ENCODE measurements at places on chromosomes 7 and 10.
A peak's percentile ranks its signal among the peaks of the same experiment; 100 is the strongest.

DNA sequence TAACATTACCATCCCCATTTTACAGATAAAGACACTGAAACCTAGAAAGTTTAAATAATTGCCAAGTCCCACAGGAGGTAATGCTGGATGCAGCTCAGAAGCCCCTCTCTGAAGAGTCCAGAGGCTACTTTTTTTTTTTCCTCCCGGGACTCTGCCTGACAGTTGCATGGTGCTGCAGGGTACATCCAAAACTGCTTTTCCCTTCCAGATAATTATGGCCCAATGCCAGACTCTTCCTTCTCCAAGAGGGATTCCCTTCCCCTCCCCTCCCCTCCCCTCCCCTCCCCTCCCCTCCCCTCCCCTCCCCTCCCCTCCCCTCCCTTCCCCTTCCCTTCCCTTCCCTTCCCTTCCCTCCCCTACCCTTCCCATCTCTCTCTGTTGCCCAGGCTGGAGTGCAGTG, 122.9 kb downstream of the LSMEM1 start:
- DNase-seq, result no peak

DNA sequence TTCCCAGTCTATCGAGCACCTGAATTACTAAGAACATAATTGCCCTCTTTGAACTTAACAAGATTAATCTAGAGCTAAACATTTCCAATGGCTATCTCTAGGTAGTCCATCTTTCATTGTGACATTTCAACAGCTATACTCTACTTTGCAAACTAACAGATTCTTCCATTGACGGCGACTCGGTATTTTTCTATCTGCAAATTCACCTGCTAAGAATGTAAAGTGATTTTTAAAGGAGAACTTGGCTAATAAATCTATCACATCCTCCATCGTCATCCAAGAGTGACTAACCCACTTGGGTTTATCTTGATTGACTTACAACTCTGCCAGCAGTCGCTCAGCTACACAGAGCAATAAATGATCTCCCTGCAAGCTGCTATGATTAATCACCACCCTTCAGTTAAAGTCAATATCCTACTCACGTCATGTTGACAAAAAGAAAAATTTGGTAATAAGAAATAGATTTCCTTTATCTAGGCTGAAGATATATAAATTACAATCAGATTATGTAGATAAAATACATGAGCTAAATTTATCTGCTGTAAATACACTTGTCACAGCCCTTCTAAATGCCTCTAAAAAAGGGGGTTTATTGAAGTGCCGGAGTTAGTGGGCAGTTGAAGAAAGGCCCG, 99.5 kb downstream of the SFMBT2 start:
- DNase-seq, result no peak

GRCh38 chr7:96377399-96377798, 55.5 kb upstream of the SLC25A13 start:
- no peak for DNase-seq

DNA sequence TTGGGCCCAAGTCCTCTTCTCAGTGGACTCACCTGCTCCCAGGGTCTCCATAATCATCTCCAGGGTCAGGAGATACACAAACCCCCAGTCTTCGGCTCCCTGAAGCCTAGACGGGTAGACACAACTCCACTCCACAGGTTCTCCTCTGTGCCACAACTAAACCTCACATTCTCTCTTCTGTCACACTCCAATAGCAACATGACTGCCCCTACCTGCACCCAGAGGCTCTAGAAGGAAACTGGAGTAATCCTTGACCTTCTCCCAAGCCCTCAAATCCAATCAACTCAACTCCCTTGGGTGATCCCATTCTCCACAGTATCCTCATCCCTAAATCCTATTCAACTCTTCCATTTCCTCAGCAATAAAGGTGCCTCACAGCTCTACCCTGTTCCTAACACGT, 16.2 kb downstream of the HNRNPF start:
- DNase-seq, result no peak

DNA sequence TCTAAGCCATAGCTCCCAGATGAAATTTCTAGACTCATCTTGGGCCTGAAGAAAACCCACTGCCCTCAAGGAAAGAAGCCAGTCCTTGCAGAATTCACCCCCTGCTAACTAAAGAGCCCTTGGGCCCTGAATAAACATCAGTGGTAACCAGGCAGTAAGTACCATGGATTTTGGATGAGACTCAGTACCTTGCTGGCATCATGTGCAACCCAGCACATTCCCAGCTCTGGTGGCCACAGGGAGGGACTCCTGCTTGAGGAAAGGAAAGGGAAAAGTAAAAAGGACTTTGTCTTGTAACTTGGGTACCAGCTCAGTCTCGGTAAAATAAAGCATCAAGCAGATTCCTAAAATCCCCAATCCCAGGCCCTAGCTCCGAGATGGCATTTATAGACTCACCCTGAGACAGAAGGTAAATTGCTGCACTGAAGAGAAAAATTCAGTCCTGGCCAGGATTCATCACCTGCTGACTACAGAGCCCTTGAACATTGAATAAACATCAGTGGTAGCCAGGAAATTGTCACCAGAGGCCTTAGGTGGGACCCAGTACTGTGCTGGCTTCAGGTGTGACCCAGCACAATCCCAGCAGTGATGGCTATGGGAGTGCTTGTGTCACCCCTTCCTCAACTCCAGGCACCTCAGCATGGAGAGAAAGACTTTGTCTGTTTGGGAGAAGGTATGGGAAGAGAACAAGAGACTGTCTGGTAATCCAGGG, 31.2 kb upstream of the SFTPD start:
- no peak for DNase-seq

DNA sequence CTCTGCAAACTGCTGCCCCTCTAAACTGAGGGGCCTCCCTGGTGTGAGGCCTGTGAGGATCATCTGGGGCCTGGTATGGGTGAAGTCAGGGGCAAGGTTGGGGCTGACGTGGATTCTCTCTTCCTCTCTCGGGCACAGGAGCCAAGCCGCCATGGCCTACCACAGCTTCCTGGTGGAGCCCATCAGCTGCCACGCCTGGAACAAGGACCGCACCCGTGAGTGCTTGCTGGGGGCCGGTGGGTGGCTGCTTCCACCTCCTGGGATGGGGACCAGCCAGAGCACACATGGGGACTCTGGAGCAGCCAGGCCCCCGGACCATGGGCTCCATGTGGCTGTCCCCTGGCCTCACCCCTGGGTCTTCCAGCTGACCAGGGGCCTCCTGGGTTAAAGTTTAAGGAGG, 11.0 kb downstream of the ARPC1B start:
- no peak for DNase-seq

DNA sequence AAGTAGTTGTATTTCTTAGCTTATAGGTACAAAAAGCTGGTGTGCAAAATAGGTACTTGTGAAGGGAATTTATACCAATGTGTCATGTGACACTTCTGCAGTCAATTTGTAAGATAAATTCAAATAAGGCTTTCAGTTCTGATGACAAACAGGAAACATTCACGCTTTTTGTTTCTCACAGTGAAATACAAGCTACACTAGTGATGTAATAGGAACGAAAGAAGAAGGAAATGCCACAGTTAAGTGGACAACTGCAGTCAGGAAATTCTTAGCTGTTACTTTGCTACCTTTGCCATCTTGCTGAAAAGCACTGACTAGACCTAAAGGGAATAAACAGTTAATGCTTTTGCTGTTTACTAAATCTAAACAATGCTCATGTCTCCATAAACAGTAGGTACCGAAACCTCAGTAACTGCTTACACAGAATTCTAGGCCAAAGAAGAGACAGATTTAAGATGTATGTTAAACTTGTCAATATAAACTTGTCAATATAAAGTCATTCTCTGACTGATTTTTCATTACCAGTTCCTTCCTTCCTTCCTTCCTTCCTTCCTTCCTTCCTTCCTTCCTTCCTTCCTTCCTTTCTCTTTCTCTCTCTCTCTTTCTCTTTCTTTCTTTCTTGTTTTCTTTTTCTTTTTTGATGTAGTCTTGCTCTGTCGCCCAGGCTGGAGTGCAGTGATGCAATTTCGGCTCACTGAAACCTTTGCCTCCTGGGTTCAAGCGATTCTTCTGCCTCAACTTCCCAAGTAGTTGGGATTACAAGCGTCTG, 10.1 kb downstream of the OTUD1 start:
- no peak for DNase-seq

DNA sequence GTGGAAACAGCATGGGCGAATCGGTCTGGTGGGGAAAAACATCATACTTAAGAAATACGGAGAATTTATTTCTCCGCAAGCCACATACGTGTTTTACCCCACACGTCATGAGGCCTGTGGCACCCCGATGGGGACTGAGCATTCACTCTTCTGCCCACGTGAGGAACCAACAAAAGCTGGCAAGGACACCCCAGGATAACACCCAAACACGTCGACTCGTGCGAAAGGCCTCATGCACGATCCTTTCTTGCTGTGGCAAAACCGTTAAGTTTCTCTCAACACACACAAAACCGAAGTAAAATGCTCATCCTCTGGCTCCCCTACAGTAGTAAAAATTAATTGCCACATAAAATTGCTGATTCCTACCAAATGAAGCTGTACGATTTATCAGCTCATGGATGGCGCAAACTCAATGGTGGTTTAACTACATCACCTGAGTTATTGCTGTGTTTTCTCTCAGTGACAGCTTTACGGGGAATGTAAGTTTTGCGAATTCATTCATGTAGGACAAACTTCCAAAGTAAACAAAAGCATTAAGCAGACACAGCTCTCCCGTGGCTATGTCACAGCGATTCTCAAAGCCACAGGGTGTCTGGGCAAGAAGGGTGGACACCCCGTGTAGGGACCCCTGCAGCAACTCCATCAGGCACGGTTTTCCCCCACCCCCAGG, 97.0 kb downstream of the CTBP2 start:
- DNase-seq, result no peak

DNA sequence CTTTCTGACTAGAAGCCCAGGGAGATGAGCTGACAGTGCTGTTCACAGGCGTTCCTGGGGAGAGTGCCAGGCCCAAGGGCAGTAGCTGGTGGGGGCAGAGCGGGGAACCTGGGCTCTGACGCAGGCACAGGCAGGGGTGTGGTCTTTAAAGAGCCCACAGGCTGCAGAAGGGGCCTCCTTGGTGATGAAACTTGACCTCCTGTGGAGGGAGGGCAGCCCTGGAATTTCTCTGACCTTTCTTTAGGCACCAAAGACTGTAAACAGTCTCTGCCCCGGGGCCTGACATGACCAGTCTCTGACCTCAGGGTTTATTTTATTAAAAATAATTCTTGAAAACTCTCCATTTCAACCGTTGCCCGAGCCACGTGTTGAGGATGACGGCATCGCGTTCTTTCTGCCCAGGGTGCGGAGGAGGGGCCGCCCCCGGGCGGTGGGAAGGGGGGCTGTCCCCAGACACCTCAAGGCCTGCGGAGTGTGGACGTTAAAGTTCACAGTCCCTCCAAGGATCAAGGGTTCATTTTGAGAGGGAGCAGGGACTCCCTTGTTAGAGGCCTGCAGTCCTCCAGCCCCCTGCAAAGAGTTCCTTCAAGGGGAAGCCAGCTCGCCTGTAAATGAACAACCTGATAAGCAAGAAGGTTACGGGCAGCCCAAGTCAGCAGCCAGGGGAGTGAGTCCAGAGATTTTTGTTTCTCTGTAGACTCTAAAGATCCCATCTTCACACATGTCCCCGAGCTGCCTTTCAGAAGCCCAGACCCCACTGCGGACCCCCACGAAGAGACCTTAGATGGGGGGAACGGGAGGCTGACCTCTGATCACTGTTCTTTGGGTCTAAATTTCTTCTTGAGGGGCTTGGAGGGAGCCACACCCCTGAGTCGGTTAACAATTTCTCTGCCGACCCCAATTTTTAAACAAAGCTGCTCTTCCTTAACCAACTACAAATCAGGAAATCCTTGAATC, 128.9 kb downstream of the VIPR2 start:
- DNase-seq, result no peak

DNA sequence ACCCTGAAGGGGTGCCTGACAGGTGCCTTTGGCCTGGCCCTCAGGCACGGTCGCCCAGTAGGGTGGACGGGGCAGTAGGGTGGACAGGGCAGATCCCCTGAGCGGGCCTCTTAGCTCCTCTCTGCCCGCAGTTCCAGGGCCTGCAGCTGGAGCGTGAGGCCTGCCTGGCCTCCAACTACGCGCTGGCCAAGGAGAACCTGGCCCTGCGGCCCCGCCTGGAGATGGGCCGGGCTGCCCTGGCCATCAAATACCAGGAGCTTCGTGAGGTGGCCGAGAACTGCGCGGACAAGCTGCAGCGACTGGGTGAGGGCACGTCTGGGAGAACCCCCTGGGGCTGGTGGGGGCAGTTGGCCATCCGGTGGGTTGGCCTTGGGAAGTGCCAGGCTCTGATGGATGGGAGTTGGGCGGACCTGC, 1.7 kb downstream of the VPS37D start:
- DNase-seq, result no peak

GRCh38 chr7:30309842-30310435, 25.5 kb downstream of the ZNRF2 start:
- DNase-seq, result no peak

GRCh38 chr7:54615537-54615936, 73.4 kb downstream of the VSTM2A start:
- no peak for DNase-seq

GRCh38 chr7:47000561-47000960, 581.4 kb downstream of the TNS3 start:
- DNase-seq, result no peak

GRCh38 chr10:52454491-52454890, 140.4 kb downstream of the DKK1 start:
- no peak for DNase-seq

- peak; percentile 67 for DNase-seq
Measured at GRCh38 chr7:102272075-102272916, 14.4 kb upstream of the SH2B2 start.

DNA sequence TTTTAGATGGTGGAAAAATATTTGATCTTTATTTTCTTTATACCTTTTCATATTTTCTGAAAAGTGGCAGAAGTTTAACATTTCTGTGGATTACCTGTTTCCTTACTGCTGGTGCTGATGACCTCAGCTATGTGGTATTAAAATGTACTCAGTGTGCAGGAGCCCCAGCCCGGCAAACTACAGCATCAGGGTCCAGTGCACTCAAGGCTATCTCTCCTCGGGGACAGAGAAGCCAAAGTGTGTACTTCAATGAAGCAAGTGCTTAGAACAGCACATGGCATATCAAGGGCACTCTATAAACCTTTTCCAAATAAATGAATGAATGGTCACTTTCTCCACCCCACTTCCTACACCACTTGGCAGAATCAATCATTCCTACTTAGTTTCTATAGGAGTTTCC, 111.8 kb downstream of the HIP1 start:
- no peak for DNase-seq

DNA sequence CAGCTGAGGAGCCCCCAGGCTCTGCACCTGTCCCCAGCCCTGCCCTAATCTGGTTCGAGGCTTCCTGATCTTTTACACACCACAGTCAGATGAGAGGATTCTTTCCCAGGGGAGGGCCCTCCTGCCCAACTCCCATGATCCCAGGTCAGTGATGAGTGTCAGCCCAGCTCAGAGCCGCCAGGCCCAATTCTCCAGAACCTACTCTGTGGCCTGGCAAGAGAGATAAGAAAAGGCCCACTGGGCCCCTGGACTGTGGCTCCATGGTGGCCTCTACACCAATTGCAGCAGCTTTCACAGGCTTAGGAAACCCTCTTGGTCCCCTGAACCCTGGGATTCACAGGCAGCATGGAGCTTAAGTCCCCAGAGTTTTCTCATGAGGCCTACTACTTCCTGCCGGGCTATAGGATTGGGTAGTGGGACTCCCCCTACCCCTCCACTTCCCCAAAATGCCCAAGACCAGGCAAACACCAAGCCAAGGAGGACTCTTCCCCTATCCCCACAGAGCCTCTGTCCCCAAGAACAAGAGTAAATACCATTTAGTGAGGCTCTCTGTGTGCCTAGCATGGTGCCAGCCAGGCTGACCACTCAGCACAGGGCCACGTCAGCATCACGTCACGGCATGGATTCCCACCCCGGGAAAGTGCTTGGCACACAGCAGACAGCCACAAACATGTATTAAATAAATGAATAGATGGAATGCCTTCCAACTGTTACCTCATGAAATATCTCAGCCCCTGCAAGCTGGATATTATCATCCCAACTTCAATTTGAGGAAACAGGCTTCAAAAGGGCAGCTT, 100.0 kb downstream of the GRID1 start:
- no peak for DNase-seq
